ENCODE measurements at places on chromosomes 5 and 9.
A peak's percentile ranks its signal among the peaks of the same experiment; 100 is the strongest.

DNA sequence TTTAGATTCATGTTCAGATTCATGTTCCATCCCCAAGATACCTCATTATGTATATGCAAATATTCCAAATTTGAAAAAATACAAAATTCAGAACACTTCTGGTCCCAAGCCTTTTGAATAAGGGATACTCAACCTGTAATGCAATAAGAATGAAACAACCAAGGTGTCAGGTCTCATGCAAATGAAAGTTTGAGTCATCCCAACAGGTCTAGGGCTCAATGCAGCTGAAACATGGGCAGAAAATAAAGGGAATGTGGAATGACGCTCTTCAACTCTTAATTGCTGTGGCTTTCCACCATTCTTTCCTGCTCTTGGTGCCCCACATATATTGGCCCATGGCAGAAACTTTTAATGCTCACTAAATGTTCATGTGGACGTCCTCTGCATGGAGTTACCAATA, 107.3 kb upstream of the DAPK1 start:
- DNase-seq = no peak

DNA sequence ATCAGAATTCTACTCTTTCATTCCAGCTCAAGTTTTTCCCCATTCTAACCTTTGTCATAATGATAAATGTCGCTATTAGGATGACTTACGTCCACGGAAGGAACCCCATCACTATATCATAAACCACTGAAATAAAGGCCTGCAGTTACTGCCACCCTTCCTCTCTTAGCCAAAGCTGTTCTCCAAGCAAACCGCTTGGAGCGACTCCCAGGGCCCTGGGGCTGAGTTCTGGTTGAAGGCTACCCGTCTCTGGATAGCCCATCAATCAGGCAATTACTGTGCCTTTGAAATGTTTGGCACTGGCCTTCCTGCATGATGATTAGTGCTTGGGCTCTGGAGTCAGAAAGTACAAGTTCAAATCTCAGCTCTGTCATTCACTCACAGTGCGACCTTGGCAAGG, 386.0 kb downstream of the SPOCK1 start:
- no peak for DNase-seq

- no peak for DNase-seq
Observed at GRCh38 chr9:20244271-20244670, 378.0 kb downstream of the MLLT3 start.

DNA sequence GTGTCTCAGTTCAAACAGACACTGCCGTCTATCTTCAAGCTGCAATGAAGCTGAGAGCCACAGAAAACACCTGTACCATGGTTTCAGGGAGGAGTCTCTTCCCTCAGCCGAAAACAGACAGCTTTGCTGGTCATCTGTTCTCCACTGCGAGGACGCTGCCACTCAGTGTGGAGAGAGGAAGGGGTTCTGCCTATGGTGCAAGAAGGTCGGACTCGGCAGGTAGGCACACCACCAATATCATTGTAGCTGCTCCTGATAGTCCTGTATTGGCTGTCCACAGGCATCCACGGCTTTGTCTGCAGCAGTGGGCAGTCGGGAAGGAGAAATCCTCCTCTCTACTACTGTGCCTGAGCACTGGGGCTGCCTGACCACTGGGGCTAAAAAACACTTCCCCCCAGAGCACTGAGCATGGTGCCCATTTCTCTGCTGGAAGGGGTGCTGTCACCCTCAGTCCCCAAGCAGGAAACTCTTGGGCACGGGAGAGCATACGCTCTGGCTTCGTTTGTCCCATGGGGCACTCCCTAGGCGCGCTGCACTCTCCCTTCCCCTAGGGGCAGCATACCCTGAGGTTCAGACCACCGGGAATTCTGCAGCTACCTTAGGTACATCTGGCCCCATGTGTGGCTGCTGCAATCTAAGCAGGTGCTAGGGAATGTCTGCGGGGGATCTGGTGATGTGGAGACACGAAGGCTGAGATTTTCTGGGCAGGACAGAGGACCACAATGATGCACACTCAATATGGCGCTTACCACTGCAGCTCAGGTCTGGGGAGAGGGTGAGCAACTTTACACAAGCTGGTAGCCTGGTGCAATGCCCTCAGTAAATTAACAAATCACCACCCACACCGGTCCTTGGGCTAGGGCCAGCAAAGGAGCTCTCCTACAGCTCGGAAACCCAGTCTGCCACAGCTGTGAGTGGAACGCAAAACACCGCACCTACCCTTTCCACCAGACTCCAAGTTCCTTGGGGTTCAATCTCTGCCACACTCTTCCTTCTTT, 880.9 kb upstream of the SEMA6A start:
- peak; percentile 1 for DNase-seq

DNA sequence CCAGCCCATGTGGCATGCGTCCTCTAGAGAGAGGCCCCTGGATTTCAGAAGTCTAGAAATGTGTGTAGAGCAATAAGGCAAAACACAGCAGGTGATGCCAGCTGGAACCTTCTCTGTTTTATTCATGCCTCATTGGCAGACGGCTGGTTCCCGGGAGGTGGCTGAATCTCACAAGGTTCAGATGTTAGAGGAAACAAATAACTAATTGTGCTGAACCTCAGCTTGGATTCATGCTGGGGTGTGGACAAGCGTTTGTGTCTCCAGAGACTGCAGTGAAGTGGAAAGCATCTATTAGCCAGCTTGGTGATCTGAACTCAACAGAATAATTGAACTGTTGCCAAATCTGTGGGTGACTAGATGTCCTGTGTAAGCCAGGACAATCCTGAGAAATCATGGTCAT, 131.1 kb upstream of the NR4A3 start:
- peak; percentile 45 for DNase-seq

DNA sequence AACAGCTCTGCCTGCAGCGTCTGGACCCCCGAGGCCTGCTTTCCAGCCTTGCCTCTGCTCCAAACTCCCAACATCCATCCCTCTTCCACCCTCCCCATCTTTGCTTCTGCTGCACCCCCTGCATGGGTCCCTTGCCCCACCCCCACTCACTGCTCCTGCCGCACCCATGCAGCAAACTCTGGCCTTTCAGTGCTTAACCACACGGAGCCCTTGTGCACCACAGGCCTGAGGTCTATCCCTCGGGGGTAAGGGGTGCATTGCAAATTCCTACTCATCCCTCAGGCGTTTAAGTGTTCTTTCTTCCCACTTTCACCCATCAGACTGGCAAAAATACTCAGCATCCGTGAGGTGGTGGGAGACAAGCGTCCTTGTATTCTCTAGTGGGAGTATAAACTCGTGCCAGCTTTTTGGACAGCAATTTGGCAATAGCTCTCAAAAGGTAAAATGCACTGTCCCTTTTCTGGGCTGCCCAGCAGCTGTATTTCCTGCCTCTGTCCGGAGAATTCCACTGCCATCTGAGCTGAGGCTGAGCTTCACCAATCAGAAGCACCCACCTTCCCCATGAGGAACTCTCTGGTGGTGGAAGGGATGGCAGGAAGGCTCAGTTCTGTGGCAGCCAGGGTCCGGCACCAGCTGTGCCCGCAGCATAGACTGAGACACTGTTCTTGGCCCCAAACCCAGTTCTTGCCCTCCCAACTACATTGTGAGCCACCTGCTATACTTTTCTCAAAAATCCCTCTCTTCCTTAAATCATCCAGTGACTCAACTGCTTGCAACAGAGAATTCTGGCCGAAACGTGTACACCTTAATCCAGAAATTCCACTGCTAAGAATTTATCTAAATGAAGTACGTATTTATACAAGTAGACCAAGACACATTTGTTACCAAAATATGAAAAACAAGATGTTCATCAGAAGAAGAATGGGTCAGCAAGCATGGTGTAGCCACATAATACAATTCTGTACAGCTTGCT, 15.0 kb downstream of the PSMB7 start:
- no peak for DNase-seq

- DNase-seq = no peak
Observed at GRCh38 chr5:82387001-82387818, 109.1 kb upstream of the RPS23 start.

DNA sequence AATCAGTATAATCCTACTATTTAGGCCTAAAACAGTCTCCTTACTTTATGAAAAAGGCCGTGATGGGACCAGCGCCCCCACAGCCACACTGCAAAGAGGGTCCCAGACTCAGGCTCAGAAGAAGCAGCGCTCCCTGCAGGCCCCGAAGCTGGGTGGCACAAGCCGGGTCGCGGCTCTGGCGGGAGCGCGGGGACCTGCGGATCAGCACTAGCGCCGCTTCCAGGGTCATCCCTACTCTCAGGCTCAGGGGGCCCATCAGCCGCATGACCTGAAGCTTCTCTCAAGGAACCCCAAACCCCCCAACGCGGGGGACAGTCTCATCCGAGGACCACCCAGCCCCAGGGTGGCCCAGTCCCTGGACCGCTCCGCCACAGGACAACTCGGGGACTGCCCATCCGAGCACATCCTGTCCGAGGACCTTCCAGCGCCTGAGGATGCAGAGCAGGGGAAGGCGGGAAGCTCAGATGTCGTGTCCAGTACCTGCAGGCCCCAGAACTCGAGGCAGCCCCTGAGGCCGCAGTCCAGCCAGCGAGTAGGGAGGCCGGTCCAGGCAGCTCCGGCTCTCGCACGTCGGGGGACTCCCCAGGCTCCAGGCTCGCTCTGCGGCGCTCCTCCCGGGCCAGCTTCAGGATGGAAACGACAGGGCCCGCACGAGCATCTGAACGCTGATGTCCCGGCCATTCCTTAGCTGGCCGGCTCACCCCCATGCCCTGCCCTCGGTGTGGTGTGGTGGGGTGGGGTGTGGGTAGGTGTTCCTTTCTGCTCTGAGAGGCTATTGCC, 32.4 kb upstream of the CDK20 start:
- DNase-seq = no peak

- no peak for DNase-seq
Observed at GRCh38 chr5:44246986-44247385, 142.2 kb downstream of the FGF10 start.

- DNase-seq = no peak
Observed at GRCh38 chr9:109599711-109600110, 101.6 kb upstream of the PTPN3 start.

GRCh38 chr9:88391236-88391635, 3.0 kb downstream of the SPIN1 start:
- DNase-seq = no peak

- no peak for DNase-seq
Observed at GRCh38 chr5:170691657-170692056, 91.9 kb upstream of the GABRP start.

DNA sequence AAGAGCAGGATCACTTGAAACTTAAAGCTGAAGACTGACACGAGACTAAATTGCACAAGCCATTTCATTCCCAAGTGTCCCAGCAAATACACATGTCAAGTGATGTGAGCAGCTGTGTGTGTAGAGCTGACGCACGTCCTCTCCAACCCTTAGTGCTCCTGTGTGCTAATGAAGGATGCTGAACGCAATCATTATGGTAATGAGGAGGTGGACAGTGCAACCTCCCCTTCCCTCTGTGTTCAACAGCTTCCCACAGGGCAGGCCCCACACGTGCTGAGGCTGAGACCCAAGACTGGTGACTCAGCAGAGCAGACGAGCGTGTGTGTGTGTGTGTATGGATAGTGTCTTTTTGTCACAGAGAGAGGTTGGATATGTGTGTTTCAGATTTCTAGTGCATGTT, 702.1 kb downstream of the SEMA5A start:
- DNase-seq = peak; percentile 96

DNA sequence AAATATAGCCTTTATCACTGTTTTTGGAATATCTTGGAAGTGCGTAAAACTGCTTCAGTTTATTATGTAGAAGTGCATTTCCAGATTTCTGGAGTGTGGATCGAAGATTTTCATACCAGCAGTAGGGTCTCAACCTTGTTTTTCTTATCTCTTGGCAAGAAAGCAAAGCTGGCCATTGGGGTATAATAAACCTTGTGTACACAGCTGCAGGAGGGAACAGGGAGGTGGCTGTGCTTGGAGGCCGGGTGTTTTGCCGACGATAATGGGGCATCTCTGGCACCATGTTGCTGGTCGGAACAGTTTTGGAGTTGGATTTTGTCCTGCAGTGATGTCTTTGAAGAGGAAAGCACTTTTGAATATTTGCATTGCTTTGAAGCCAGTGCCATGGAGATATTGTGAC, 308.8 kb upstream of the DMRT1 start:
- no peak for DNase-seq

DNA sequence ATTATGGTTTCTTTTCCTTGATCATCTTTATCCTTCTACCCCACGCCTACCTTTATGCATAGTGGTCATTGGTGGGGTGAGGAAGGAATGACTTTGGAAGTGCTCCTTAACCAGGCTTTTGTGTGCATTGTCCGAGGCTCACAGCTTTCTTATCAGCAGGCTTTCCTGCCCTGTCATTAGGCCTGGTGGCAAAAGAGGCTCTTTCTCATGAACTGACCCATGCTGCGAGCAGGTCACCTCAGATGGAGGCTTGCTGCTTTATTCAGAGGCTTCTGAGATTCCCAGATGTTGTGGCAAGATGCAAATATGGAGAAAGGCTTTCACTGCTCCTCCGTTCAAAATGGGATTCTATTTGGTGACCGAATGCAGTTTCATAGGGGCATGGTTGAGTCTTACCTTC, 57.4 kb upstream of the DMRTA1 start:
- no peak for DNase-seq

GRCh38 chr5:121158451-121158850, 693.2 kb upstream of the FTMT start:
- no peak for DNase-seq

GRCh38 chr9:115939065-115939765, 214.4 kb upstream of the PAPPA start:
- no peak for DNase-seq

- DNase-seq = no peak
Observed at GRCh38 chr5:106521701-106522100, 1149.0 kb downstream of the EFNA5 start.

DNA sequence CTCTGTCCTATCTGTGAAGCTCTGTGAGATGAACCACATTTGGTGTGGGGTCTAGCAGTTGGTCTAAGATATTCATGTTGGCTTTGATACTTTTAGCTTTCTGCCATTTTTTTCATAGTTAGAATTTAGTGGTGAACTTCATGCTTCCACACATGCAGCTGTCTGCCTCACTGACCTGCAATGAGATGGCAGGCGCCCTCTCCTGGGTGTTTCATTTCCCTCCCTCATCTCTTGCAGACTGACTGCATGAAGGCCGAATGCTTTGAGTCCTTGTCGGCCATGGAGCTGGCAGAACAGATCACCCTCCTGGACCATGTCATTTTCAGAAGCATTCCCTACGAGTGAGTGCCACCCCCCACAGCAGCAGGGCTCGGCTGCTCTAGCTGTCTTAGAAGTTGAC, 26.1 kb upstream of the CKMT2 start:
- no peak for DNase-seq

- DNase-seq = no peak
Observed at GRCh38 chr9:117747386-117747970, 43.3 kb downstream of the TLR4 start.

DNA sequence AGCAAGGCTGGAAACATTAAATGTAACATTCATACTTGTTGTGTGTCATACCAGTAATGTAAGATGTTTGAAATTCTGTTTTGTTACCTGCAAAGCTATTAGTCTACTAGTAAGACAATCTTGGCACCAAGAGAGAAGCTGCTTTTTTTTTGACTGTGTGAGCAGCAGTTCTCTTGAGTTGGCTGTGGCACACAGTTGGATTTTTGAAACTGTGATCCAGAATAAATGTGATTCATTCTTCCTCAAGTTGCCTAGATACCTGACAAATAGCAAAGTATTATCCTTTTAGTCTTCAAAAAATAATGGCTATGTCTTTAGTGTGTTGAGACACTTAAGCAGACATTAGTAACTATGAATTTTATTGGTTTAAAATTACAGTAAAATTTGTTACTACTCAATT, 57.2 kb upstream of the HAPLN1 start:
- no peak for DNase-seq
